IMR-90 (cell line): ENCODE measurements at places on chromosomes 13 and 19. TPM values are rescaled to one million over a fixed set of nuclear protein-coding genes. Genes with fewer than 3 reads are reported as not detected.

Gene KIR3DL2
- total RNA-seq, result not detected in 2 replicates

Gene LIN37
- total RNA-seq, result 12.7 and 12.8 TPM in 2 replicates

Gene ZNF865
- total RNA-seq, result under 0.01 TPM in 2 replicates

GRCh38 chr19:17762505-17763229 lies 11.4 kb downstream of the FCHO1 start:
- H3K4me3 ChIP-seq, result no peak overlapping the region
- no peak overlapping the region for H3K27ac ChIP-seq
- no peaks in the 10 kb centered on the region for H3K36me3 ChIP-seq
- no peaks in the 10 kb centered on the region for H3K27me3 ChIP-seq

DNA sequence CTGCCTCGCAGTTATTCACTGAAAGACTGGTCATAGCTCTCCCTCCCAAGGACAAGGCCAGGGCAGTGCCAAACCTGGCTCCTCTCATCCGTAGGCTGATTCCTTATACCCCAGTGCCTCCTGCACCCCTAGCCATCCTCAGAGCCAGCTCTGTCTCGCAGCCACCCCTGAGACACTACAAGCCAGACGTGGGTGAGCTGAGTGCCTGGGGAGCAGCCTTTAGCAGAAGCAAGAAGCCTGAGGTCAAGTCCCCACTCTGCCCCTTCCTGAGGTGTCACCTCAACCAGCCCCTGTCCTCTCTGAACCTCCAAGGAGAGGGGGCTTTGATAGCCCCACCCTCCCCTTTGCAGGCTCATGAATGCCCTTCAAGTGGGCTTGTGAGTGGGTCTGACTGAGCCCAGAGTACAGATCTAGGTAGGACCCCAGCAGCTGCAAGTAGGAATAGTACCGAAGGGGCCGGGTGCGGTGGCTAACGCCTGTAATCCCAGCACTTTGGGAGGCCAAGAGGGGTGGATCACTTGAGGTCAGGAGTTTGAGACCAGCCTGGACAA lies 14.8 kb upstream of the AKAP8L start:
- H3K4me1 ChIP-seq, result peaks cover 32% of the 10 kb centered on the region
- no peak for DNase-seq
- peaks cover 8% of the 10 kb centered on the region; the same call in 1 of the 2 replicates for H3K36me3 ChIP-seq
- peak overlapping the region; percentile 1 for H3K4me3 ChIP-seq

DNA sequence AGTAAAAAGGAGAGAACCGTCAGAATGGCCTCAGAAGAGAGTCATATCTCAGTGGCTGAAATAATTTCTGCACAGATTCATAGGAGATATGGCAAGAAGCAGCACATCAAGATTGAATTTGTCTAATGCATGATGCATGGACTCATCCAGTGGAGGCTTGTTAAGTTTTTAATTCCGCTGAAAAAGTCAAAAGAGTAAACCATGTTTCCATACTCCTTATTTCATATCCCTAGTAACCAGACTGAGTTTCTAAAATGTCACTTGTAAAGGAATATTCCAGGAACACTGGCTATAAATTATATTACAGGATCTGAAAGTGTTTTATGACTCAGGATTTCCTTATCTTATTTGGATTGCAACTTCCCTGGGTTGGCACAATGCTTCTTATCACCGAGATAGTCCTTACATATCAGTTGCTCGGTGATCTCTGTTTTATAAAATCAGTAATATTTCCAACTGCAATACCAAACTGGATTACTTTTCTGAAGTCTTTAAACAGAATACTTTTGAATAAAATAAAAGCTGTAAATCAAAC lies 180.2 kb upstream of the TSC22D1 start:
- no peak overlapping the region for H3K27ac ChIP-seq
- no peak overlapping the region for H3K4me3 ChIP-seq
- peaks cover 12% of the 10 kb centered on the region for H3K4me1 ChIP-seq
- no peaks in the 10 kb centered on the region for H3K27me3 ChIP-seq
- H3K36me3 ChIP-seq, result no peaks in the 10 kb centered on the region
- no peak for DNase-seq

- H3K4me3 ChIP-seq, result no peak overlapping the region
- H3K36me3 ChIP-seq, result no peaks in the 10 kb centered on the region
- no peaks in the 10 kb centered on the region for H3K4me1 ChIP-seq
- no peak for DNase-seq
These were observed 16.9 kb downstream of the FAM187B start for GRCh38 chr19:35211545-35212230.

DNA sequence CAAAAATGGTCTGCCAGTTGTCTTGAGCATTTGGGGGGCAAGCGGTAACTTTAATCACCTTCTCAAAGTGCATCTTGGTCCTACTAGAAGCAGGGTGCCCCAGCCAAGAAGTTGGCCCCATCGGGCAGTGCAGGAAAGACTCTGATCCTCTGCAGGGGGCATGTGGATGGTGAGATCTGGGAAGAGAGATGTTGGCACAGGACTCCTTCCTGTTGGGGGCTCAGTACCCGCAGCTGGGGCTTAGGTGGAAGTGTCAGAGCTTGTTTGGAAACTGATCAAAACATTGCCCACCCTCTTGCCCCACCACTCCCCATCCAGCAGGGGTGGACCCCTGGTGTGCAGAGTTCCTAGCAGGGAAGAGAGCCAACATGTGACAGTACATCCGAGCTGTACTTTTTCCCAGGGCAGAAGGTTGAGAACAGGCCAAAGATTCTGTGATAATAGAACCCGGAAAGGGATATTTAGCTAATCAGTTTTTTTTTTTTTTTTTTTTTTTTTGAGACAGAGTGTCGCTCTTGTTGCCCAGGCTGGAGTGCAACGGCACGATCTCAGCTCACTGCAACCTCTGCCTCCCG lies 8.8 kb downstream of the RRAS start:
- H3K36me3 ChIP-seq, result peaks cover 22% of the 10 kb centered on the region
- H3K27ac ChIP-seq, result no peak overlapping the region
- no peak for DNase-seq
- H3K4me3 ChIP-seq, result no peak overlapping the region
- peaks cover 2% of the 10 kb centered on the region; the same call in 1 of the 2 replicates for H3K4me1 ChIP-seq

DNA sequence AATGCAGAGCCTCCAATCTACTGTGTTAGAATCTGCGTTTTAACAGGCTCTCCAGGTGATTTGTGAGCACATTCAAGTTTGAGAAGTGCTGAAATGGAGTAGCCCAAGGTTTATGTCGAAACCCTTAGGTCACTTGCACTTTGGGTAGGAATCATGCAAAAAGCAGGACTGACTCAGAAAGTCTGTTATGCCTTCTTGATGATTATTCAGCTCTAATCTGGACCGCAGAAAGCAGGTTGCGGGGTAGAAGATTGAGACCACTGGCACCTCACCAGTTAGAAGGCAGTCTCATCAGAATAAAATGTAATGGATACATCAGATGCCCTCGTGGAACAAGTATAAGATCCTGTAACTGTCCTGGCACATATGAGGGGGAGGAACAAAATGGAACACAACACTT lies 326.3 kb downstream of the DCLK1 start:
- H3K27me3 ChIP-seq, result peaks cover 6% of the 10 kb centered on the region
- DNase-seq, result peak; percentile 35
- no peaks in the 10 kb centered on the region for H3K4me1 ChIP-seq
- no peak overlapping the region for H3K27ac ChIP-seq
